ENCODE measurements at places on chromosomes 12 and 14.

GRCh38 chr14:25239170-25239569 is 189.2 kb upstream of the STXBP6 start:
- DNase-seq = no peak

- no peak for DNase-seq
Measured at GRCh38 chr12:16603260-16603915, 2.6 kb downstream of the LMO3 start.

- no peak for DNase-seq
Measured at GRCh38 chr12:40648519-40648918, 43.7 kb upstream of the CNTN1 start.

- no peak for DNase-seq
Measured at GRCh38 chr12:109797905-109798669, 35.1 kb downstream of the TRPV4 start.

- no peak for DNase-seq
Measured at GRCh38 chr14:96893966-96894622, 96.9 kb downstream of the VRK1 start.

GRCh38 chr14:43898687-43899086 is 608.4 kb downstream of the FSCB start:
- no peak for DNase-seq

DNA sequence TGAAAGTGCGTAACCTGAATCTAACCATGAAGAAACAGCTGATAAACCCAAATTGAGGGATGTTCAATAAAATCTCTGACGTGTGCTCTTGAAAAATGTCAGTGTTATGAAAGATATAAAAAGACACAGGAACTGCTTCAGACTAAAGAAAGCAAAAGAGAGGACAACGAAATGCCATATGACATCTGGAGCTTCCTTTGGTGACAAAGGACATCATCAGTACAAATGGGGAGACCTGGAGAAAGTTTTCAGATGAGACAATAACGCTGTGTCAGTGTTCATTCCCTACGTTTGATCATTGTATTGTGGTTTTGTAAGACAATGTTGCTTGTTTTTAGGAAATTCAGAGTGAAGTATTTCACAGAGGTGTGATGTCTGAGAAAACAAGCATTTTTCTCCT is 125.9 kb upstream of the MAP1LC3B2 start:
- DNase-seq = no peak

DNA sequence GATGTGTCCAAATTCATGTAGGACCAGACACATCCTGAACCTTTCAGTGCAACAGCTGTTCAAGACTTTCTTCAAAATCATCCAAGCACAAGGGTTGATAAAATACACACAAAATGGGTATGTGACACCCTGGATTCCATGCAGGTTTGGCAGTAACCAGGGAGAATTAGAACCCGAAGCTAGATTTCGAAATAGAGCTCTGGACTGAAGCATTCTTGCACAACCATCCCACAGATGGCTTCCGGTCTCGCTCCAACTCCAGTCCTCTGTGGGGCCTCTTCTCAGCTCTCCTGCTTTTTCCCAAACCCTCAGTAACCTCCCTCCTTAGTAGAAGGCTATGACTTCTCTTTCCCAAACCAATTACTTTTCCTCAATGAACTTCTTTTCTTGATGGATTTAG is 171.3 kb downstream of the TTC7B start:
- no peak for DNase-seq

GRCh38 chr12:79673354-79673753 is 17.4 kb downstream of the PAWR start:
- DNase-seq = peak; percentile 6

DNA sequence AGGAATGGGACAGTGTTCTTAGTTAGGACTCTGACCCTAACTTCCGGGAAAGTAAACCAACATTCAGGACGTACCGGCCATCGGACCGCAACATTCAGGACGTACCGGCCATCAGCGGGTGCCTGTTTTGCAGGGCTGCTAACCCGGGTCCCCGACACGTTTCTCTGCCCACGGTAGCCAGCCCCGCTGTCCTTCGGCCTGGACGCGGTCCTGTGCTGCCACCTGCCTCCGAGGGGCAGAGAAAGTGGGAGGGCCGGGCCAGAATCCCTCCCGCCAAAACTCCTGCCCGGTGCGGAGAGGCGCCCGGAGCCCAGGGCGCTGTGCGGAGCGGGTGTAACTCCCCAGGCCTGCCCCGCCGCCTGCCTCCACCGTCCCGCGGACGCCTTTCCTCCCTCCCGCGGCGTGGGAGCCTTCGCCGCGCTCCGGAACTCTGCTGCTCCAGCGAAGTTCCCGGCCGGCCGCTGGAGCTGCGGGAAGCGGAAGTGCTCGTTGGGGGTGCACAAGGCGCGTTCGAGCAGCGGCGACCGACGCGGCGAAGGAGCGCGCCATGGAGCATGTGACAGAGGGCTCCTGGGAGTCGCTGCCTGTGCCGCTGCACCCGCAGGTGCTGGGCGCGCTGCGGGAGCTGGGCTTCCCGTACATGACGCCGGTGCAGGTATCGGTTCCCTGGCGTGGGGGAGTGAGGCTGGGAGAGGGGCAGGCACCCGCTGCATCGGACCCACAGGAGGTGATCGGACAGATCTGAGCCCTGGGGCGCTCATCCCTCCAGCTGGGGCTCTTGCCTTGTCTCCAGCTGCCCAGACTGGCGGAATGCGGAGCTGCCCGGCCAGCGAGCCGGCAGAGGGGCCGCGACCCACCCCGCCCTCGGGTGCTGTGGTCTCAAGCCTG is at the start of gene DDX55:
Gene DDX55 (plus strand): TSS at position 498 of the 888 bp plus-strand sequence. CDS start 50 bp downstream, at position 548.
- peak; percentile 76 for DNase-seq

DNA sequence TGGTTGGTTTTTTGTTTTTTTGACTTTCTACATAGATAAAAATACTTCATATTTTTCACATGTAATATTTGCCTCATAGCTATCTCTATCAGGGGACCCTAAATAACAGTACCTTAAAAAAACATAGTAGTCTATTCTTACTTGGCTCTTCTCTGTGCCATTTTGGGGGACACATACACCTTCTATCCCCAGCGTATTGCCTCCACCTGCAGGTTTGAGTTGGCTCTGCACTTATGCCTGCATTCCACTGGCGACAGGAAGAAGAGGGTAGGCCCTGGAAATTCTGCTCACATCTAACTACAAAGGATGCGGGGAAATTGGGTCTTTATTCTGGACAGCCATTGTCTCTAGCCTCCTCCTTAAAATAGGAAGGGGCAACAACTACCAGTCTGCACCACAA is 13.8 kb upstream of the IFI27L2 start:
- DNase-seq = no peak

GRCh38 chr12:45259675-45260074 is 43.8 kb downstream of the ANO6 start:
- no peak for DNase-seq

- no peak for DNase-seq
Measured at GRCh38 chr12:79482323-79482722, 208.4 kb downstream of the PAWR start.

DNA sequence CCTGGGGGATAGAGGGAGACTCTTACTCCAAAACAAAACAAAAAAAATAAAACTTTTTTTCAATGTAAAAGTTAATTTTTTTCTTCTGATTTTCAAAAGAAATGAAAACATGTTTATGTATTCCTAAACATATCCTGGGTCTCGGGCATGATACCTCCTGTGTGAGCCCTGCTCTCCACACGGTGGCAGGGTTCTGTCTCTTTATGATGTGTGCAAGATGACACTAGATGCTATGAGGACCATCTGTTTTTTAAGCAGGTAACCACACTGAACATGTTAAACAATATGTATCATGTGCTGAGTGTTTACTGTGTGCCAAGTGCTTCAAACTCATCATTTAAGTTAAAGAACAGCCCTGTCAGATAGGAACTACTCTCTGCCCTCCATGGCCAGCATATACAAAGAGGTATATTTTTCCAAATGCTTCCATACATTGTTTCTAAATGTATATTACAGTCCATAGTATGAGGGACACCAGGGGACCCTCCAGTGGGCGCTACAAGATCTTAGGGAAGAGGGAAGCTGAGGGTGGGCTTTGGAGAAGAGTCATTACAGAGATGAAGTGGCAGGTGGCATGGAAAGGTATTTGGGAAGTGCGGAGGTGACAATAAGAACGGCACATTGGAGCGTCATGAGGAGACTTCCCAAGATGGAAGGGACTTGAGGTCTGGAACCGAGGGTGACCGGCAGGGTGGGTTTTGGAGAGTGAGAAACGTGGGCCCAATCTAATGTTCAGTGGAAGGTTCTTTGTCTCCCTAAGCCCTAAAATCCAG is 28.5 kb downstream of the FOS start:
- DNase-seq = peak; percentile 77

GRCh38 chr14:24974591-24975374 is 75.2 kb downstream of the STXBP6 start:
- no peak for DNase-seq

- no peak for DNase-seq
Measured at GRCh38 chr12:26101350-26101734, 23.5 kb downstream of the BHLHE41 start.

GRCh38 chr12:82047446-82047845 is 288.3 kb upstream of the PPFIA2 start:
- no peak for DNase-seq

DNA sequence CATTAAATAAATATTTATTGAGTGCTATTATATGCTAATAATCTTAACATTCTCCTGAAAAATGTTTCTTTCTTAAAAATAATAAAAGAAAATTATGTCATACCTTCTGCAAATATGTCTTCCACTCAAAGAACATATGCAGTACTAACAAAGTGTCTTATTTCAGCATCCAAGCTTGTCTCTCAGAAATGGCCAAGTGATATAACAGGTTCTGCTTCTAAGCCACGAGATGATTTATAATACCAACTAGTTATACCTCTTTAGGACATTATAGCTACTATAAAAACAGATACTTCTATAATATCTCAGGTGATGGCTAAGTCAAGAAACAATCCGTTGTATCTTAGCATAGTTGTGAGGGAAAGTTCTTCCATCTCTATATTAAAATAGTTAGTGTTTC is 128.1 kb upstream of the ARID2 start:
- DNase-seq = no peak

GRCh38 chr12:107514887-107515445 is 170.6 kb upstream of the PWP1 start:
- DNase-seq = no peak

All from T-helper 2 cell (primary cell).